ENCODE measurements at places on chromosomes 4 and X.

- no peak for DNase-seq
These were observed 188.2 kb downstream of the ARAP2 start for GRCh38 chr4:36056136-36056535.

DNA sequence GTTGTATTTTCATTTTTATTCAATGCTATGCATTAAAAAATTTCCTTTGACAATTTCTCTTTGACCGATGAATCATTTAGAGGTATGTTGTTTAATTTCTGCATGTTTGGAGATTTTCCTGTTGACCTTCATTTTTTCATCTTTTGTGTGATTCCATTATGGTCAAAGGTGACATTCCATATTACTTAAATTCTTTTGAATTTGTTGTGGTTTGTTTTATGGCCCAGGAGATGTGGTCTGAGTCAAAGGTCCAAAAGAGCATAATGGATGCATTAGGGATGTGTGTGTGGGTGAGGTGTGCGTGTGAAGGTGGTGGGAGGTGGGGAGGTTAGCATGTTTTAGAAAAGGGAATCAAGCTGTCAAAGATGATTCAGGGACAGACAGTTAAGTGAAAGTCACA lies 76.0 kb upstream of the GIMD1 start:
- no peak for DNase-seq

- DNase-seq, result no peak
These were observed 28.7 kb upstream of the FAM9B start for GRCh38 chrX:9062641-9063040.

DNA sequence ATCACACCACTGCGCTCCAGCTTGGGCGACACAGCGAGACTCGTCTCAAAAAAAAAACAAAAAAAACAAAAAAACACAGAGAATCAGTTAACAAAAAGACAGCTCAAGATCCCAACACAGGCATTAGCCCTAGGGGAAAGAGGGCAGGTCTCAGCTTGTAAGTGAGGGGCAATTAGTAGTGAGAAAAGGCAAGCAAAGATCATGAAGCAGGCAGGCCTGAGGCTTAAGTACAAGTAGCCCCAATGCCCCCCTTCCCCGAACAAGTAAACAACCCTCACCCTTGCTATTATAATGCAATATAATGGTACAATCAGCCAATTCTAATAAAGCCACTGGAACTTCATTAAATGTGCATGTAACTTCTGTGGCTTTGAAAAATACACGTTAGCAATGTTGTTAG lies 17.0 kb downstream of the ADGRA3 start:
- DNase-seq, result no peak

DNA sequence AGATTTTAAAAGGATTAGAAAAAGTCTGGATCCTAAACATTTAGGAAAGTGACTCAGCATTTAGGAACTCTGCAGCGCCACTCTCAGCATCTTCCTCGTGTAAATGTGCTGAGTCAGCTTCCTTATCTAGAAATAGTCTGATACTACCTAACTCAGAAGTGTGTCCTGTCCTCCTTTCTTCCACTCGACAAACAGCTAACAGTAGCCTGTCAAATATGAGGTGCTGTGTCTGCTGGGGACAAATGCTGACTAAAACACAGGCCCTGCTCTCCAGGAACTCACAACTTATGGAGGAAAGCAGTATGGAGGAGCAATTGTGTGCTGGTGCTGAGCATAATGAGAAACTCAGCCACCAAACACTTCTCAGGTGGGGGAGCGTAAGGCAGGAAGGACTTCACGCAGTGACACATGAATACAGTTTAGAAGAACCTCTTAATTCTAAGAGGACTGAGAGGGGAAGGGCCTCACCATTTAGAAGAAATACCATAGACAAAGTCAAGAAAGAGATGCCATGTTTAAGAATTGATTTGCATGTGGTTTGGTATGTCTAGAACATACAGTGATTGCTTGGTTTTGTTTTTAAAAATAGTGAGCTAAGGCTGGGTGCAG lies 125.3 kb downstream of the SOWAHB start:
- peak; percentile 73 for DNase-seq

DNA sequence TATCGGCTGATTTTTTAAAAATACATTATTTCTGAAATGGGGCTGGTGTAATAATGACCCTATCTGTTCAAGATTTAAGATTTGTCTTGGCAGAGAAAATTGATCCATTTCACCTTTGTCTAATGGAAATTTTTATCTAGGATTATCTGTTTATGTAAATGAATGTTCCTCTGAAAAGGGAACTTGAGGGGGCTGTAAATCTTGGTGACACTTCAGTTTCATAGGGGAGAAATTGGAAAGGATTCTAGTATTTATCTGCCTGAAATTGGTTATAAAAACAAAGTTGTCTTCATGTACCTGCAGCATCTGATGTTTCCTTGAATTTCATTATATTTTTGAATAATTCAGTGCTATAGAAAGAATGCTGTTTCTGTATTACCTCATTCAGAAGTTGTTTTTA lies 48.4 kb upstream of the PAQR3 start:
- DNase-seq, result no peak

Measured in mesenchymal stem cell (in vitro differentiated cells and primary cell).